ENCODE measurements at places on chromosomes 12 and 14.

- no peak for DNase-seq
These were observed 164.3 kb upstream of the NOS1 start for GRCh38 chr12:117525766-117526165.

DNA sequence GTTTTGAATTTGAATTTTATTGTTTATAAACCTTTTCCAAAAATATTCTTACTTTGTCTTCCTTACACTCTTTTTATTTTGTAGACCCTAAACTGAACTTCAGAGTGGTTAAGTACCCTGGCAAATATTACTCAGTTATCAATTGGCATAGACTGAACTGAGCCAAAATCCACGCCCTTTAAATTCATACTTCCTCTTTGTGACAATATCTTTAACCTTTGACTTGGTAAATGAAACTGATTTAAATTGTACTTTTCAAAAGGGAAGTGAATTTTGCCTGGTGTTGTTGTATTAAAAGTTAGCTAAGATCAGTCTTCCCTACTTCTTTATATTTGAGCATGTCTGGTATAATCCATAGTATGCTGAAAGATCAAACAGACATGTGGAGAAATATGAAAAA is 184.3 kb upstream of the USP15 start:
- DNase-seq: no peak

DNA sequence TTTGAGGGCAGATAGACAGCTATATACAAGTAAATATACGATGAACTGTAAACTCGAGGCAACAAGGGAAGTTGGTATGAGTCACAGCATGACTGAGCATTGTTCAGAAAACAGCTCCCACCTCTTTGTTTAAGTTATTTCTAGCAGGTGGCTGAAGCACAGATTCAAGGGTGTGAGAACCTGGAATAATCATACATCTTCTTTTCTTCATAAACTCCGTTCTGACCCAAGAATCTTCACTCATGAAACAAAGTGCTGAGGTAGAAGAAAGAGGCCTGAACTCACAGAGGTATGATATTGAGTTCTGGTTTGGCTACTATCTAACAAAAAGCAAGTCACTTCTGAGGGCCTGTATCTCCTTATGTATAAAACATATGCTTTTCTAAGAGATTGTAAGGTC is 364.1 kb upstream of the KITLG start:
- no peak for DNase-seq

GRCh38 chr14:21921453-21921852 is 247.8 kb upstream of the OR4E1 start:
- no peak for DNase-seq

- DNase-seq: no peak
These were observed 169.9 kb upstream of the HIF1A start for GRCh38 chr14:61525293-61526011.

DNA sequence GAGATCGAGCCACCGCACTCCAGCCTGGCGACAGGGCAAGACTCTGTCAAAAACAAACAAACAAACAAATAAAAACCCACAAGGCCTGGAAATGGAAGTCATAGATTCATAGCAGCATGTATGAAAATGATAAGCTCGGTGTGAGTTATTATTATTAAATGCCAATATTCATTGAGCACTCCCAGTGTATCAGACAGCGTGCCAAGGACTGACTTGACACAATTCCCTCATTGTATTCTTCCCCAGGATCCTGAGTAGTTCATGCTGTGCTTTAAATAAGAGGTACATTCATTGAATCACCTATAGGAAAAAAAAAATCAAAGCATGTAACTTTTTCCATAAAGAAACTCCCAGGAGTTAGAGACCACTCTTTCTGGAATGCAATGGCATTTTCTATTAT is 12.6 kb upstream of the RFLNA start:
- DNase-seq: no peak

DNA sequence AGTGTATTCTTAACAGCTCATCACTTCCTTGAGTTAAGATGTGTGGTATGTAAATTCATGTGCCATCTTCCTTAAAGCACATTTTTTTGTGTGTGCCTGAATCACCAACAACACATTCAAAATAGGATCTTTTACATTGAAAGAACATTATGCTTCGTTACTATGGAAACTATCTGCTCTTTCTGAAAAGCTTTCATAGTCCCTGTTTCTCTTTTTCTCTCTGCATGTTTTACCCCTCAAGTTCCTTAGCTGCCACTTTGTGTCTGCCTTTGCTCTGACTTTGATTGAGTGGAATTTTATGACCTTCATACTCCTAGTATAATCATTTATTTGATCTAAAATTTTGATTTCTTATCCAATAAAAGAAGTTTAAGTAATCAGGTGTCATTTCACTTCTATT is 880.3 kb upstream of the FOXG1 start:
- DNase-seq: no peak

DNA sequence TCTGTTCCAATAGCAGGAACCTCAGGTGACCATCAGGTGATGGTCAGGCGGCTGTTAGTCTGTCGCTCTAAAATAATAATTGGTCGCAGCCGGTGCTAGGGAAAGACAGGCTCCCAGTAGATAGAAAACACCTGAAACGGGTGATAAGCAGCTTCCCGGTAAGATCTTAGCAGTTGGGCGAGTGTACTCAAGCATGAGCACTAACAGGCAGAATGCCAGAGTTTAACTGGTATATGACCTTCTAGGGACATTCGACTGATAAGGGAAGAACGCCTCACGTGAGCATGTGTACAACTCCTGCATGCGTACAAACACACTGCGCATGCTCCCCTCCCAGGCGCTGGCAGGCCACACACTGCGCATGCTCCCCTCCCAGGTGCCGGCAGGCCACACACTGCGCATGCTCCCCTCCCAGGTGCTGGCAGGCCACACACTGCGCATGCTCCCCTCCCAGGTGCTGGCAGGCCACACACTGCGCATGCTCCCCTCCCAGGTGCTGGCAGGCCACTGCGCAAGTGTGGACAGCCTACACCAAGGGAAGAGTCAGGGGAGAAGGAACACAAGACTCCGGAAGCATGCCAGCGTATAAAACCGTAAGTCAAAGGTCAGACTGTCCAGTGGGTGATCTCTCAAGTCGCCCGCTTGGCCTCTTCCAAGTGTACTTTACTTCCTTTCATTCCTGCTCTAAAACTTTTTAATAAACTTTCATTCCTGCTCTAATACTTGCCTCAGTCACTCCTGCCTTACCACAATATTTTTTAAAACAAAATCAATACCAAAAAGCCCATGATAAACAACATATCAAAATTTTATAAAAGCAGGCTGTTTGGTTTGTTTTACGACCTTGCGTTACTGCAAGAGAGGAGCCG is 24.5 kb downstream of the GPRC5D start:
- no peak for DNase-seq

DNA sequence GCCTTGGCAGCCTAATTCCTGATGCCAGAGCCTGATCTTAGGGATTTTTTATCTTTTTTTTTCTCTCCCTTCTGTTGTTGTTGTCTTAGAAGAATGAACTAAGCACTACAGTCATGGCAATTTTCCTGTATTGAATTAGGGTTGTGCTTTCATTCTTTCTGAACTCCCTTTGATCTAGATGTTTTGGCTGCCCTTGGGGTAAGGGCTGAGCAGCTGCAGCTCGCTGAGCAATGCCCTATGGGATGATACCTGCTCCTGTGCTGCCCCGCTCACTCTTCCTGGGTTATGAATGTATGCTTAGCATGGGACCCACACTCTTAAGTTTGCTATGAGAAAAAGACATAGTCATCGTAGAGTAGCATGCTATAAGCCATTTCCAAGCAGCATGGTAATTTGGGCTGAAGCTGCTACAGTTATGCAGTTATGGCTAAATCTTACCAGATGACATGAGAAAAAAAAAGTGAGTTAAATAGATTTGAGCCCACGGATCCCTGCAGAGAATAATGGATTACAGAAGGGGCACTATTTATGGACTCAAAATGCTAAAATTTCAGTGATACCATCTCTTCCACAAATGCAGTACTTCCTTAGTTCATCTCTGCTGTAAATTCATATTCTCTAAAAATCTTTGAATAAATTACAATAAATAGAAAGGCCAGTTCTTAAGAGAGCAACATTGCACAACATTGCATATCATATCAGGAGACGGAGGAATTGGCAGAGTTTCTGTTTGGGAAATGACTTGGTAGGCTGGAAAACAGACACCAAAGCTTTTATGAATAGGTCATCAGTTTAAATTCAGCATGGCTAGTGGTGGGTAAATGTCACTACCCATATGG is 79.2 kb upstream of the PTHLH start:
- no peak for DNase-seq

DNA sequence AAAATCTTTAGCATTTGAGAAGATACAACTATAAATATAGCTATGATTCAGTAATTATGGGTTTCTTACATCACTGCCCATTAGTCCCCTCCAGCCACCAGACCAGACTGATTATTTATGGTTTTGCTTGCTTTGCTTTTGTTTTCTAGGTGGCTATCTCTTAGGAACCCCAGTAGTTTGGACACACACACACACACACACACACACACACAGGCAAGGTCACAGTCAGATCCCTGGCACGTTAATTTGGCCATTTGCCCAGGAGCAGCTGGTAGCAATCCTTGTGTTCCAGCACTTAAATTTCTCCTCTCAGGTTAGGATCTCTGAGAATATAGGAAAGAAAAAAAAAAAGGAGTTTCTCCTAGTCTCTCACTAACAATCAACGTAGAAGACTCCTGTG is 90.2 kb upstream of the RESF1 start:
- DNase-seq: no peak

- DNase-seq: peak; percentile 14
These were observed 1.7 kb downstream of the HOXC12 start for GRCh38 chr12:53956251-53956887.

GRCh38 chr14:99664058-99664936 is 19.4 kb downstream of the HHIPL1 start:
- DNase-seq: no peak

GRCh38 chr12:6277982-6278438 is 32.5 kb upstream of the PLEKHG6 start:
- DNase-seq: no peak

DNA sequence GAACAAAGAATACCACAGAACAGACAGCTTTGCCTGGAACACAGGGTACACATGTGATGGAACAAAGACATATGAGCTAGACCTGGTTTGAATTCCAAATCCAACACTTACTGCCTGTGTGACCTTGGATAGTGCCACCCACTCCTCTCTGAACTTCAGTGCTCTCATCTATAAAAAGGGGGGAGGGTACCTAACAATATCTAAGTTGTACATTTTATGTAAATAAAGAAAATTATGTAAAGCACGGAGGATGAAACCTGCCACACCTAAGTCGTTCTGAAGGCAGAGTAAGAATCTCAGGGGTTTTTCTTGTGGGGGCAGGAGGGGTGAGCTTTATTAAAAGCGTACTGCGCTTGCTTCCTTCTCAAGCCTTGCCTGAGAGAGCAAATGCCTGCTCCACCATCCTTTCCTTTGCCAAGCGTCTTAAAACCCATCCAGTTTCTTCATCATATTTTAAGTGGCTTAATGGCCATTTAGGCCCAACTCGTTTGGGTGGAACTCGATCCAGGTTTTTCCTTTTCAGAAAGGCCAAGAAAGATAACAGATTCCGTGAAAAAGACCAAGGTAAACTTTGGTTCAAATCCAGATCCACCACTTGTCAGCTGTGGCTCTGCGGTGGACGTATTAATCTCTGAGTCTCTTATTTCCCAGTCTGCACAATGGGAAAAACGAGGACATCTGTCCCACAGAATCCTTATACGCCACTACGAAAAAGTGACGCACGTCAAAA is 946 bp downstream of the DDX24 start:
- peak; percentile 15 for DNase-seq

All from NAMALWA (cell line).